ENCODE measurements at places on chromosomes 7 and 10. TPM values are rescaled to one million over a fixed set of nuclear protein-coding genes. Genes with fewer than 3 reads are reported as not detected.

Gene ASZ1
- total RNA-seq = not detected

Gene PPP1R9A
- 16.1 TPM for total RNA-seq

Gene ITIH5
- 9.9 TPM for total RNA-seq

Gene SFTPA1
- 0.26 TPM for total RNA-seq

Gene ADARB2
- 8.0 TPM for total RNA-seq

Gene DPP6
- total RNA-seq = 0.99 TPM

GRCh38 chr7:136869001-136869961, 829 bp downstream of the CHRM2 start:
- DNase-seq = no peak

- no peak for DNase-seq
These were observed 12.0 kb downstream of the EVX1 start for GRCh38 chr7:27254625-27255024.

DNA sequence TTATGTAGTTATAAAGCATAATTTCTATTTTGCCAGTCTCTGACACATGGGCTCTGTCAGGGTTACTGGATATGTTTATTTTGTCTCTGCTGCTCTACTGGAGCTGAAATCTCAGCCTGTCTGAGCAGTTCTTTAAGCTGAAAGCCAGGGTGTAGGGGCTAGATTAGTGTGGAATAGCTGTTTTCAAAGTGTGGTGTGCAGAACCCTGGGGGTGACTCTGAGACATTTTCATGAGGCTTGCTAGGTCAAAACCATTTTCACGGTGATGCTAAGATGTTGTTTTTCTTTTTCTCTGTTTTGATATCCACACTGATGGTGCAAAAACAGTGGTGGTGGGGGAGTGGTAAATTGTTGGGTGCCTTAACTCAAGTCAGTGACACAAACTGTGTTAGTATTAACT, 45.5 kb downstream of the CREM start:
- DNase-seq = no peak

DNA sequence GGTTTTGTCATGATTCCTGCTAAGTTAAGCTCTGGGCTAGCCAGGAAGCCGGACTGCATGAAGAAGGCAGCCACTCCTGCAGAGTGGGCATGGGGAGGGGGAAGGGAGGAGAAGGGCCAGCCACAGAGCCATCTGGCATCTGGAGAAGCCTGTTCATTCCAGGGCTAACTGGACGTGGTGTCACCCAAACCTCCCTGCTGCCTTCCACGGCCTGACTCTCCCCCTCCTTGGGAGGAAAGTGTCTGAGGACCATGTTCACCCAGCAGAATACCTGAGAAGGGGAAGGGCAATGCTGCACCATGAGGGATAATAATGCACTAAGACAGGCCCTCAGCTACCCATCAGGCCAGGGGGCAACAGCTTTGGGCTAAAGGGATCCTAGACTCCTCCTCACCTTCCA, 15.4 kb downstream of the AQP1 start:
- DNase-seq = no peak

DNA sequence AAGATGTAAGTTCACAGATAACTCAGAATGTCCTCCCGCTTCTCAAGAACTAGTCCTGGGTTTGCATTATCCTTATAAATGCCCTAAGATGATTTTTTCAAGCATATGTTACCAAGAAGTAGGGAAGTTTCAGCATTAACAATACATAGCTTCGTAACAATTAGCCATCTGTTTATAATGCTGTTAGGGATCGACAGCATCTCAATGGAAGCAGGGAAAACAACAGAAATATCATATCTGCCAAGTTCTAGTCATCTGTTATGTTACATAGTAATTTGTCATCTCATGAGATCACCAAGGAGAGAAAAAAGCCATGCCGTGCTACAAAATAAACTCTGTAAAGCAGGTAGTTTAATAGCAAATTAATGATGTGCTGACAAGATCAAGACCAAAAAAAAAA, 731.5 kb upstream of the C7orf33 start:
- no peak for DNase-seq

- no peak for DNase-seq
These were observed 117.9 kb downstream of the AOAH start for GRCh38 chr7:36606153-36606975.

GRCh38 chr7:117835016-117835664, 38.1 kb downstream of the CTTNBP2 start:
- DNase-seq = no peak

DNA sequence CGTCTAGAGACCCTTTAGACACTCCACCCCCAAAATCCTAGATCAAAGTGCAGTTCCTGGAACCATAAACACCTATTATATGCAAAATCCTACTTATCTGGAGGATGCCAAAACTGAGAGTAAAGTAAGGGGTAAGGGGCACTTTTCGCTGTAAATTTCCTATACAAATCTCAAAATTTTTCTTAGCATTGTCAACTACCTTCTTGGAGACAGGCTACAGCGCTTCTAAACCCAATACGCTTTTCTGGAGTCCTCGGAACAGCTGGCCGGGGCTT, 10.4 kb downstream of the TWIST1 start:
- DNase-seq = no peak

- no peak for DNase-seq
These were observed 150.3 kb upstream of the FAM20C start for GRCh38 chr7:41917-42565.
